ENCODE measurements at places on chromosomes 2 and 18. TPM values are rescaled to one million over a fixed set of nuclear protein-coding genes. Genes with fewer than 3 reads are reported as not detected.

ZNF142 gene
- 15.0 TPM for total RNA-seq

HOXD12 gene
- not detected for total RNA-seq

STARD6 gene
- total RNA-seq = not detected

DNA sequence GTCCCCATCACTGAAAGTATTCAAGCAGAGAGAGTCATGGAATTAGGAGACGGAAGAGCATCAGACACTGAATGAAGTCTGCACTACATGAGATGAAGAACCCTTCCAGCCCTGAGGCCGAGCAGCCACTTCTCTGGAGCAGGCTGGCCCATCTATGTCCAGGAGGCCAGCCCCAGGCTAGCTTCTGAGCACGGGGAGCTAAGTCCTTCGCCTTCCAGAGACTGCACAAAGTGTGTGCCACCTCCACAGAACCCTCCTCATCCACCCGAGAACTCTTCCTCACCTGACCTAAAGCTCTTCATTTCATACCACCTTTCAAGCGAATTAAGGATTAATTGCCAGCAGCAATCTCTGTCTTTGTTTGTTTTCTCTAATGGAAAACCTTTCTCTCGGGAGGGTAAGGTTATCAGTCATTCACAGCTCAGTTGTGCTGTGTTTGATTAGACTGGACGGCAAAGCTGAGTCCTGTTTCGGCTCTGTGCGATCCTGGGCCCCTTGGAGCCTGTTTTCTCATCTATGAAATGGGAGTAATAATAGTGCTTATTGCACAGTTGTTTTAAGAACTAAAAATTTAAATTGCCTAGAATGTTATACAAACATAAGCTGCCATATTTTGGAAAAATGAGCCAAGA is 38.0 kb downstream of the SCTR start:
- DNase-seq = no peak

DNA sequence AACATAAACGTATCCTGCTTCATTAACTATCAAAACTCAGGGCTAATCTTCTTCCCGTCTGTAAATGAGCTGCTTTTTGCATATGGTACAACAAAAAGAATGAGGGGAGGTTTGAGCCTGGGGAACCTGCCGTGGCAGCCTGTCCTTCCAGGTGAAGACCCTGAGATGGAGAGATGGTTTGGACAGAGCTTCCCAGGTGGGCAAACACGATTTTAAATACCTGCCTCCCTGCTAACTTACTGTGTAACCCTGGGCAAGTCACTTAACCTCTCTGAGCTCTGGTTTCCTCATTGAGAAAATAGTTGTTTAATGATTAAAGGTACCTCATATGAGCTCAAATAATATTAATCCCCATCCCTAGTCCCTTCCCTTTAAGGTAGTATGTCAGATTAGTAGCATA is 9.0 kb downstream of the EMX1 start:
- DNase-seq = no peak

- DNase-seq = no peak
These were observed 1.0 kb upstream of the HS6ST1 start for GRCh38 chr2:128319631-128320191.

GRCh38 chr2:102340778-102341177 is 14.8 kb upstream of the IL18R1 start:
- DNase-seq = no peak

- DNase-seq = peak; percentile 54
These were observed 37.0 kb downstream of the PIK3C3 start for GRCh38 chr18:41992066-41992465.

GRCh38 chr2:222284466-222284865 is 14.3 kb downstream of the PAX3 start:
- no peak for DNase-seq

- no peak for DNase-seq
These were observed 912.5 kb upstream of the CRIM1 start for GRCh38 chr2:35443087-35443486.

- DNase-seq = peak; percentile 25
These were observed 797 bp downstream of the TXNL4A start for GRCh38 chr18:79987566-79987965.

GRCh38 chr2:20363578-20363977 is 12.9 kb upstream of the PUM2 start:
- no peak for DNase-seq

- DNase-seq = no peak
These were observed 635.5 kb upstream of the NETO1 start for GRCh38 chr18:73503326-73503725.

- DNase-seq = no peak
These were observed 183.4 kb upstream of the SRD5A2 start for GRCh38 chr2:31764169-31764568.

DNA sequence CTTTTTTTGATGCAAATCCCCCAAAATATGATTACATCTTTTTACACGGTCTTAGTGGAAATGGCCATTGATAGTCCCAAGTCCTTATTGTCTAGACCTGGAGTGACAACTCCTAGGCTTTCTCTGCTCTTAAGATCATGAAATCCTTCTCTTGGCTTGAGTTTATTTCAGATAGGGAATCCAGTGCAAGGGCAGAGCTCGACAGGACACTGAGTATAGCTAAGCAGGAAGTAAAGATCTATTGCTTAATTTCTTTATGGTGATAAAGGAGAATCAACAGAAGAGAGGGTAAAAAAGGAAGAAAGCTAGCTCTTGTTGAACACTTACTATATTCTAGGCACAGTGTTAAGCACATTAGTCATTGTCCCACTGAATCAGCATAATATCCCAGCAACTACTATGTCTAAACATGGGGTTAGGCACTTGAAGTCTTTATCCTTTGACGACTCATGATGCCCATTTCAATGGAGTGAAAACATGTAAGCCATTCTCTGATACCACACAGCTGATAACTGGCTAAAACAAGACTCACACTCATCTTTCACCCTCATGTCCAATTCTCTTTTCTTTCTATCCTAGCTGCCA is 74.1 kb upstream of the LRATD1 start:
- DNase-seq = no peak

DNA sequence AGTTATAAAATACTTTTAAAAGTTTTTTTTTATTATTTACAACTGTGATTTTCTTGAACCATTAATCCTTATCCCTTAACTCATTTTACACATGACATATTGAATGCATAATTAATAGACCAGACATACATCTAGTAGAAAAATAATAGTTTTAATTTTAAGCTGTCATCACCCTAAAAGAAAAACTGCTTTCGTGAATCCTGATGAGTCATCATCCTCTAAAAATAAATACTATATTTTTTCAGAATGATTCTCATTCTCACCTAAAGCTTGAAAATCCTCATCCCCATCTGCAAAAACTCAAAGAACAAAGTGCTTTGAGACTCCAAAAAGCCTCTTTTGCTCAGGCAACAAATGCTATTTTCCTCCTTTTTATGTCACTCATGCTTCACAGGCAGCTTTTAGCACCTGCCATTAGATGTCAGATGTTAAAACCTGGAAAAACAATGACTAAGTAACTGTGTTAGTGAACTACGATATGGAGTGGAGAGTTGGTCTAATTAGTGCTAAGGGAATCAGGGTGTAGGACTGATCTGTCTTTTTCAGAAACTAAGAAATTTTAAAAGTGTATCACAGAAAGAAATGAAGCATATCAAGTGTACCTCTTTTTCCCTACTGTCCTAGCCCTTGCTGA is 297.6 kb downstream of the TMX3 start:
- peak; percentile 95 for DNase-seq
